T-cell (primary cell): ENCODE measurements at places on chromosomes 4 and X.

DNA sequence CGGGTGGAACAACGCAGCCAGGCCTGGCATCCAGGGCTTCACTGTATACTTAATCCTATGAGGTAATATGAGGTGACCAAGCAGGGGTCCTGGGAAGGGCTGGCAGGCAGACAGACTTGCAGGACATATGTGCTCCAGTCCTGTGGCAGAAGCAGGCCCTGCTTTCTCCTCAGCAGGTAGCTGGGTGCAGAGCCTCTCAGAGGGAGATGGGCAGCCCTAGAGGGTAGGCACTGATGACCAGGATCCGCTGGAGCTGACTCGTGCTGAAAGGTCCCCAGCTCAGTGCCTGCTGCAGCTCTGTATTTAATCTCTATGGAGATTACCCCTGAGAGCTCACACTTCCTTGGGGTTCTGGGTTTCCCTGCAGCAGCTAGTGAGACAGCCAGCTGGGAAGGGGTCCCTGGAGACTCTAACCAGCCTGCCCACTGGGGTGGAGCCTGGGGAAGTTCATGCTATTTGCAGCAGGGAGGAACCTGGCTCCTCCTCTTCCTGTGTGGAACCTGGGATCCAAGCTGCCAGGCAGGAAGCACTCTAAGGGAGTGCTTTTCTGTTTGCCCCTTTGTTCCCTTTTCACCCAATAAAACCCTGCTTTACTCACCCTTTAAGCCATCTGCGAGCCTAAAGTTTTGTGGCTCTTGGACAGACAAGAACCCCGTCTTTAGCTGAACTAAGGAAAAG lies 339.2 kb downstream of the DCAF12L2 start:
- no peak for DNase-seq

DNA sequence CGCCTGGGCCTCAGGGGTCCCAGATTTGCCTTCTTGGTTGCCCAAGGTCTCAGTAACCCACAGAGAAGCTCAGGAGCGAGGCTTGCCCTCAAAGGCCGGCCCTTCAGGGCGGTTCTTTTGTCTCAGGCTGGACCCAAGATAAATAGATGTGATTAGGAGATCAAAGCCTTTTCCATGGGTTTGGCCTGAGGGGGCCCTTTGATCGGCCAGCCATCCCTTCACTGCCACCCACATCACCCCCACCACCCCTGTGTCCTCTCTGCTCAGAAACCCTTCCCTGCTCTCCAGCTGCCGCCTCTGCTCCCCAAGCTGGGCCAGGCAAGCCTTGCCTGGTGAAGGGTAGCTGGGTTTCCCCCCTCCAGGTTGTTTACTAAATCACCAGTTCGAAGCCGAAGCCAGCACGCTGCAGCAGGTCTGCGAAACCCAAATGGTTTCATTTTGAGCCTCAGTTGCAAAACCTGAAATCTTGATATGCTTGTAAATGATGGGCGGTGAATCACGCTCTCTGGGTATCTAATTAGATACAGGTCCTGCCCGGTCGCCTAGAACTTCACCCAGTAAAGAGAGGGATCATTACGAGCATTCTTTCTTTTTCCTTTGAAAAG lies 202.6 kb upstream of the BCOR start:
- DNase-seq, result no peak

DNA sequence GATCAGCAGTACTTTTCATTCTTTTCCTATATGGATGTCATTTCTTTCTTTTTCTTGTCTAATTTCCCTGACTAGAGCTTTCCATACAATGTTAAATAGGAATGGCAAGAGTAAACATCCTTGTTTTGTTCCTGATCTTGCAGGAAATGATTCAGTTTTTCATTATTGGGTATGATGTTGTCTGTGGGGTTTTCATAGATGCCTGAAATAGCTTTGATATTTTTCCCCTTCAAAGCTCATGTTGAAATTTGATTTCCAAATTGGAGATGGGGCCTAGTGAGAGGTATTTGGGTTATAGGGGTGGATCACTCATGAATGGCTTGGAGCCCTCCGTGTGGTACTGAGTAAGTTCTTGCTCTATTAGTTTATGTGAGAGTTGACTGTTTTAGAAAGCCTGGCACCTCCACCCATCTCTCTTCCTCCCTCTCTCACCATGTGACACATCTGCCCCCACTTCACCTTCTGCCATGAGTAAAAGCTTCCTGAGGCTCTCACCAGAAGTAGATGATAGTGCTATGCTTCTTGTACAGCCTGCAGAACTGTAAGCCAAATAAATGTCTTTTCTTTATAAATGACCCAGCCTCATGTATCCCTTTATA lies 22.3 kb upstream of the VSIG1 start:
- no peak for DNase-seq

- DNase-seq, result no peak
These were observed 651.8 kb downstream of the C4orf33 start for GRCh38 chr4:129747756-129748155.

DNA sequence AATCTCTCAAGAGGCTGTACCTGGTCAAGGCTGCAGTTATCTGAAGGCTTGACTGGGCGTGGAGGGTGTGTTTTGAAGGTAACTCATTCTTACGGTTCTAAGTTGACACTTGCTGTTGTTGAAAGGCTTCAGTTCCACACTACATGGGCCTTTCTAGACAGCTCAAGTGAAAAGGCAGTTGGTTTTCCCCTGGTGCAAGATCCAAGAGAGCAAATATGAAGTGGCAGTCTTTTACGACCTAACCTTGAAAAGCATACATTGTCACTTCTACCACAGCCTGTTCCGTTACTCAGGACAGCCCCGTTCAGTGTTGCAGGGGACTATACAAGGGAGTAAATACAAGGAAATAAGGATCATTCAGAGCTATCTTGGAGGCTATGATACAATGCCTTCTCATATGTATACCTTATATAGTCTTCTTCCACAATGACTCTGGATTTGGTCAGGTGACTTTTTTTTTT lies 46.2 kb downstream of the PDS5A start:
- DNase-seq, result no peak

DNA sequence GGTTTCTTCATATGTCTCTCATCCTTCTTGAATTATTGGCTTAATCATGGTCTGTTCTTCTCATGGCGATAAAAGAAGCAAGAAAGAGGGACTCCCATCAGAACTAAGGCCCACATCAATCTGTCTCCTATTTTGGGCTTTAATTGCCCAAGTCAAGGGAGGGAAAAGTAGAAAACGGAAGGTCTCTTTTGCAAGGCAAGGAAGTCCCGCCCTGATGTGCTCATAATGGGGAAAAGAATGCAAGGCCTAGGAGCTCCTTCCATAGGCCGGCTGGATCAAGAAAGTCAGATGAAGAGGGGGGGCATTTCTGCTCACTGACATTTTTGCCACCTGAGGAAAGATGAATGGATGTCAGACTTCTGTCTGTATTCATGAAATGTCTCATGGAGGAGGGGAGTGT lies 127.7 kb upstream of the RPS6KA3 start:
- DNase-seq, result no peak

DNA sequence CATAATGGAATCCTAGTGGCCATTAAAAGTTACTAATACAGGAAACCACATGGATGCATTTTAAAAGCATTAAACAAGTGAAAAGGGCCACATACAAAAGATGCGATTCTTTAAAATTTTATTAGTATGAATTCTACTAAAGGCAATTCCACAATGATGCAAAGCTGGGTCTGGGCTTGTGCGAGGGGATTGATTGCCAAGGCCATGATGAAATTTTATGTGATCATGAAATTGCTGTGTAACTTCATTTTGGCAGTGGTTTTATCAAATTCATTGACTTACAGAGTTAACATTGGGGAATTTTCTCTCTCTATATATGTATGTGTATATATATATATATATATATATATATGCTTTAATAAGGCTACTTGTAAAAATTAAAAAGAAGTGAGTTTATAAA lies 1142.5 kb upstream of the IGFBP7 start:
- no peak for DNase-seq

DNA sequence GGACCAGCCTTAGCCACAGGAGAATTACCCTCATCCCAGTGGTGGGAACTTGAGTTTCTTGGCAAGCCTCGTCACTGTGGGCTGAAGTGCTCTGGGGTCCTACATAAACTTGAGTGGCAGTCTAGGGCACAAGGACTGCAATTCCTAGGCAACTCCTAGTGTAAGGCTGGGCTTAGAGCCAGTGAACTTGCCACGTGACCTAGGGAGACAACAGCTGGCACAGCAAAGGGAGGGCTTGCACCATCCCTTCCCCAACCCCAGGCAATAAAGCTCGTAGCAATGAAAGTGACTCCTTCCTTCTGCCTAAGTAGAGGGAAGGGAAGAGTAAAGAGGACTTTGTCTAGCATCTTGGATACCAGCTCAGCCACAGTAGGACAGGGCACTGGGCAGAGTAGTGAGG lies 81.8 kb downstream of the TEX11 start:
- DNase-seq, result no peak

- DNase-seq, result peak; percentile 59
These were observed at the start of gene MTMR1 for GRCh38 chrX:150692831-150693724. MTMR1 (plus strand) TSS chrX:150693396; CDS start chrX:150693531, 135 bp downstream.

DNA sequence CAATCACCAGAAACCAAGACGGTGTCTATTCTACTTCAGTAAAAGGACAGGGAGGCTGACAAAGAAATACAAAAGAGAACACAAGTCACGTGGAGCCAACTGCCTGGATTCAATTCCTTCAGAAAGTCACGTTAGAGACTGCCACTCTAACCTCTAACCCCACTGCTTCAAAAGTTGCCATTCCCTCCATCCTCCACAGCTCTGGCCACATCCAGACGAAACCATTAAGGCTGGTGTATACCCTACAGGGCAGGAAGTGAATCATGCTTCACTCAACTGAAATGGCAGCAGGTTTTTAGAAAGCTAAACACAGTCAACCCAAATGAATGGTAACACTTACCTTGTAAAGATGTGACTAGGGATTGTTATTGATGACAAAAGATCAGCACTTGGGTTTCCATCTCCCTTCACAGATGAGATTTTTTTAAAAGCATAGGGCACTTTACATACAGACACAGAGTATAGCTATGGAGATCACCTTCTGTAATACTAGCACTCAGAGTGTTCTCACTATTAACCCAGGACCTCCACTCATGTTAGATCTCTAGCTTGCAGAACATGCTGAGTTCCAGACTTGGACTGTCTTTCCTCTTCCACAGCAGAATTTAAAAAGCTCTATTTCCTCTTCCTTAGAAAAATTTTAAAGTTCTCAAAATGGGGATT lies 37.4 kb downstream of the MAML3 start:
- DNase-seq, result no peak

DNA sequence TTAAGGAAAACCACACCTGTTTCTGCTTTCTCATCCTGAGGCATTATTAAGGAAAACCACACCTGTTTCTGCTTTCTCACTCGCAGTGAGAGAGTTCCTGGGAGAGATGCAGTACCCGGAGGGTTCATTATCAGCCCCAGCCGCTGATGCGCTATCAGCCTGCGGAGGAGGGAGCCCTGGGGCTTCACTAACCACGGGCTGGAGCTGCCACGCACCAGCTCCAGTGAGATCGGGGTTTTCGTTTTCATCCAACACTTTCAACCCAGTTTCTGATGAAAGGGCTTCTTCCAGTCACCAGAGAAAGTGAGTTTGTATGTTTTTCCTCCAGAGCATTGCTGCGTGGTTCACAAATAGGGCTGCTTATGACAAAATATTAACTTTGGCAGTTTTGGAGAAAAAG lies 93.2 kb upstream of the PRKX start:
- DNase-seq, result no peak

- DNase-seq, result no peak
These were observed 151.6 kb downstream of the PALLD start for GRCh38 chr4:168648494-168648893.

GRCh38 chrX:86507331-86507730 lies 359.1 kb downstream of the DACH2 start:
- DNase-seq, result no peak

DNA sequence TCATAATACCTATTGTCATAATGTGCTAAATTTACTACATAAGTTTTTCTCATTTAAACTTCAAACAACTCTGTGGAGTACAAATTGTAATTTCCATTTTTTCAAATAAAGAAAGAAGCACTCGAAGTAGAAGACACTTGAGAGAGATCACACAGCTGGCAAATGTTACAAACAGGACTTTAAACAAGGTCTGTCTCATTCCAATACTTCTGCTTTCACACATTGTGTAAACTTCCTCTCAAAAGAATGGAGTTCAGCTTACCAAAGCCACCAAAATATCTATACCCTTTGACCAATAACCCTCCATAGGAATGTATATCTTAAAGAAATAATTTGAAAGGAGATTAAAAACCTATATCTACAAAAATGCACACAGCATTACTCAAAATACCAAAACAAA lies 88.3 kb downstream of the OPHN1 start:
- DNase-seq, result no peak

DNA sequence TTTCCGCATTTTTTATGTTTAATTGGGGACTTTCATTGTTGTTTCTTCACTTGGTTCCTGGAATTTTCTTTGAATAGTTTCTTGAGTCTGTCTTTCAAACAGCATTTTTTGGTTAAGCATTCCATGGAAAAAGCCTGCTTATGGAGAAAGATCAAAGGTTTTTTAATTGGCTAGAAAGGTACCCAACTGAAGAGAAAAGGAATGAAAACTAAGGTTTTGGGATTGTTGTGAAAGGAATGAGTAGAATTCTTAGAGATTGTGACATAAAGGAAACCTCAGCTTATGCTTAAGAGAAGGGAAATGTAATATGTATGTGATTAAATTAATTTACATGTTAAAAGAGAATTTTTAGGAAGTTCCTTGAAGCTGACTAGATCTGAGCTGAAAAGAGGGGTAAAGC lies 82.8 kb downstream of the CCKAR start:
- no peak for DNase-seq

- DNase-seq, result no peak
These were observed 113.0 kb downstream of the AMELX start for GRCh38 chrX:11406109-11406765.

GRCh38 chrX:11311706-11312105 lies 18.5 kb downstream of the AMELX start:
- no peak for DNase-seq

GRCh38 chr4:33063241-33063640 lies 2343.1 kb downstream of the PCDH7 start:
- DNase-seq, result no peak

DNA sequence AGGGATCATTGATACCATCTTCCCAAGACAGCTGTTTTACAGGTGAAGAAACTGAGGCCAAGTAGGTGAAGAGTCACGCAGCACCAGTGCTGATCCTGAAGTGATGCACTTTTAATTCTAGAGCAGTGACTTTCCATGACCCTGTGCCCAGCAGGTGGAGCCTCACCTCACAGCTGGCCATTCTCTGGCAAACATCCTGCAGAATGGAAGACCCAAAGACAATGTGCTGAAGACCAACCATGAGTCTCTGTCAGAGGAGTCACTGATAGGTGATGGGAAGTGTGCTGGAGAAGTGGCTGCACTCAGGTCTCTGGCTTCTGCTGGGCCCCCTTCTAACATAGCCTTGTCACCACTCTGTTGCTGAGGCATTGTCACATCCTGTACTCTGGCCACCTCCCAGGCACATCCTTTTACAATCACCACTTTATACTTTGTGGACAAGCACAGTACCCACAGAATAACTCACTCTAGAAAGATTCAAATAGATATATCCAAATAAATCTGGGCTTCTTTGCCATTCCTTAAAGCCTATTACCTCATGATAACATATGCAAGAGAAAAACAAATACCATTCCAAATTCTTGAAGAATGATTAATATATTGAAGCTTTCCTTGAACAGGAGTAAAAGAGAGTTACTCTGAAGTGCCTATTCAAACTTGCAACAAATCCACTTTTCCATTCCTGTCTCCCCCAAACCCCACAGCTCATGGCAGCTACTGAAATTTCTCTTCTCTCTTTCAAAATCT lies 64.1 kb upstream of the SCOC start:
- DNase-seq, result no peak
